T-cell (primary cell): ENCODE measurements at places on chromosomes 1 and 21.
A peak's percentile ranks its signal among the peaks of the same experiment; 100 is the strongest.

- no peak for DNase-seq
- peak overlapping the region; percentile 4 for H3K4me3 ChIP-seq
- peaks cover 61% of the 10 kb centered on the region for H3K4me1 ChIP-seq
Measured at GRCh38 chr1:227885135-227885647, 62.5 kb downstream of the WNT9A start.

GRCh38 chr1:103901072-103901471, 151.4 kb downstream of the AMY1C start:
- H3K27ac ChIP-seq: no peak overlapping the region
- DNase-seq: no peak
- no peaks in the 10 kb centered on the region for H3K27me3 ChIP-seq
- H3K36me3 ChIP-seq: no peaks in the 10 kb centered on the region
- H3K4me1 ChIP-seq: no peaks in the 10 kb centered on the region
- H3K4me3 ChIP-seq: no peak overlapping the region

DNA sequence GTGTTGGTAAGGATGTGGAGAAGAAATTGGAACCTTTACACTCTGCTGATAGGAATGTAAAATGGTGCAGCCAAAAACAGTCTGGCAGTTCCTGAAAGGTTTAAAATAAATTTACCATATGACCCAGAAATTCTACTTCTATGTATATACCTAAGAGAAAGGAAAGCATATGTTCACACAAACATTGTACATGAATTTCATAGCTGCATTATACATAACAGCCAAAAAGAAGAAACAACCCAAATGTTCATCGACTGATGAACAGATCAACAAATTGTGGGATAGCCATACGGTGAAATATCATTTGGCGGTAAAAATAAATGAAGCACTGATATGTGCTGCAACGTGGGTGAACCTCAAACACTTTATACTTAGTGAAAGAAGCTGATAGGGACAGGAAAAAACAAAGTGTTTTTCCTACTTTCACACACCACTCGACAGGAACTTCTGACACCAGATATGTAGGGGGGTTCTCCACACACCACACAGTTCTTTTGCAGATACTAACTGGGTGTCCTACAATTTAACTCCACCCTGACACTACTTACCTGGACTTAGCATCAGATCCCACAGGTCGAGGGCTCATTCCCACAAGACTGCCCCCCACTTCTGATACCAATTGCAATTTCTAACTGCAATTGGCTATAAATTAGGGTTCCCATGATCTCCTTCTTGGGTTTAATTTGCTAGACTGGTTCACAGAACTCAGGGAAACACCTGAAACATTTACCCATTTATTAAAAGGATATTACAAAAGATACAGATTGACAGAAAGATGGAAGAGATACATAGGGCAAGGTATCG, 35.9 kb upstream of the ZNF326 start:
- DNase-seq: no peak
- H3K27me3 ChIP-seq: no peaks in the 10 kb centered on the region
- H3K27ac ChIP-seq: no peak overlapping the region
- H3K36me3 ChIP-seq: no peaks in the 10 kb centered on the region
- no peak overlapping the region for H3K4me3 ChIP-seq

GRCh38 chr1:24141311-24141997, 1.5 kb downstream of the IL22RA1 start:
- H3K4me1 ChIP-seq: peaks cover 6% of the 10 kb centered on the region
- no peaks in the 10 kb centered on the region for H3K27me3 ChIP-seq
- no peaks in the 10 kb centered on the region for H3K36me3 ChIP-seq
- no peak overlapping the region for H3K4me3 ChIP-seq
- no peak for DNase-seq

DNA sequence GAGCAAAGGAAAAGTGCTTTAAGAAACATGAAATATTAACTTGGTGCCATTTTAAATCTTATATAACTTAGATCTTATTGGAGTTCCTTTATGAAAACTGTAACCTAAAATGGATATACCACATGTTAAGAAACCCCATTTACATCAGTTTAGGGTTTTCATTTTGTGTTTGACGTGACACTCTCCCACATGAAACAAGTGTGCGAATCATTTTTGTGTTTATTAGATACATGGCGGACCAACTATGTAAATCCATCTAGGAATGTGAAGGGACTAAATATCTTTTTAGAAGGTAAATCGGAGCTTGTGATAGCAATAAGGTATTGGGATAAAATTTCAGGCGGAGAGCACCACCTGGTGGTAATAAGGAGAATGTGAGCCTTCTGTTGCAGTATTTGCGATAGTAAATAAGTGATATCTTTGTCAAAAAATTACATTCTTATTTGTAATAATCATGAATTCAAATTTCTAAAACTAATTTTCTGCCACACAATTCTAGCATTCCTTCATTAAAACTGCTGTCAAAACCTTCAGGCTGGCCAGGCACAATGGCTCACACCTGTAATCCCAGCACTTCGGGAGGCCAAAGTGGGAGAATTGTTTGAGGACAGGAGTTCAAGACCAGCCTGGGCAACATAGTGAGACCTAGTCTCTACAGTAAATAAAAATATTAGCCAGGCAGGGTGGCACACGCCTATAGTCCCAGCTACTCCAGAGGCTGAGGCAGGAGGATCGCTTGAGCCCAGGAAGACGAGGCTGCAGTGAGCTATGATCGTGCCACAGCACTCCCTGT, 31.3 kb downstream of the SMAP2 start:
- DNase-seq: peak; percentile 44
- peaks cover 44% of the 10 kb centered on the region for H3K4me1 ChIP-seq
- no peak overlapping the region for H3K4me3 ChIP-seq
- peaks cover 33% of the 10 kb centered on the region for H3K36me3 ChIP-seq
- no peaks in the 10 kb centered on the region for H3K27me3 ChIP-seq

- H3K4me1 ChIP-seq: peaks cover 3% of the 10 kb centered on the region
- no peak for DNase-seq
- H3K4me3 ChIP-seq: no peak overlapping the region
- no peaks in the 10 kb centered on the region for H3K27me3 ChIP-seq
- H3K36me3 ChIP-seq: no peaks in the 10 kb centered on the region
Measured at GRCh38 chr1:212089560-212090163, 54.1 kb downstream of the DTL start.

DNA sequence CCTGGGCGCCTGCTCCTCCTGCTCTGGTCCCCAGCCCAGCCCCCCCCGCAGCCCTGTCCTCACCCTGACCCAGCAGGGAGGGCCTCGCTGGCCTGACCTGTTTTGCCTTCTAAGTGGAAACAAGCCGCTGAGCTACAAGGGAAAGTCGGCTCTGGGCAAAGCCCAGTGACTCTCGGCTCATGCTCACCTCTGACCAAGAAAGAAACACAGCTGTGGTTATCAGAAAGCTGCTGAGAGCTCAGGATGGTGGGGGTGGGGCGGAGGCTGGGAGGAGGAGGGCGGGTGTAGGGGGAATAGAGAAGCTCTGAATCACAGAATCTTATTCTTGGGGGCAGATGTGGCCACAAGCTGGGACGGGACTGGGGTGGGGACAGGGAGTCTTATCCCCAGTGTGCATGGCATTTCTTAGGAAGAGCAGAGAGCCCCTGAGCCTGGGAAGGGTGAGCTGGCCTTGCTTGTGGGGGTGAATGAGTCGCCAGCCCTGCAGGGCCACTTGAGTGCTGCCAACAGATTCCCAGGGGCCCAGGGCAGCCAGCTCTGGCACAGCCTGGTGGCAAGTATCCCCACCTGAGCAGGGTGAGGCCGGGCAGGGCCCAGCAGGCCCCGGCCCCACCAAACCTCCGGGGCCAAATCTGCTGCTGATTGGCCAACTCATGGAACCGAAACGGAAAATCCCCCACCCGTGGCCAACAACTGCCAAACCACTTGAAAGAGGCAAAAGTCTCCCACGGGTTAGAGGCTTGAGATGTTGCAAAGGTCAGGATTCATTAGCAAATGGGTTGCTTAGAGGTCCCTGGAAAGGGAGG, 120.6 kb downstream of the SPSB1 start:
- no peak overlapping the region for H3K4me3 ChIP-seq
- peak; percentile 26 for DNase-seq
- H3K4me1 ChIP-seq: peaks cover 56% of the 10 kb centered on the region
